ENCODE measurements at places on chromosomes 12 and 14.

DNA sequence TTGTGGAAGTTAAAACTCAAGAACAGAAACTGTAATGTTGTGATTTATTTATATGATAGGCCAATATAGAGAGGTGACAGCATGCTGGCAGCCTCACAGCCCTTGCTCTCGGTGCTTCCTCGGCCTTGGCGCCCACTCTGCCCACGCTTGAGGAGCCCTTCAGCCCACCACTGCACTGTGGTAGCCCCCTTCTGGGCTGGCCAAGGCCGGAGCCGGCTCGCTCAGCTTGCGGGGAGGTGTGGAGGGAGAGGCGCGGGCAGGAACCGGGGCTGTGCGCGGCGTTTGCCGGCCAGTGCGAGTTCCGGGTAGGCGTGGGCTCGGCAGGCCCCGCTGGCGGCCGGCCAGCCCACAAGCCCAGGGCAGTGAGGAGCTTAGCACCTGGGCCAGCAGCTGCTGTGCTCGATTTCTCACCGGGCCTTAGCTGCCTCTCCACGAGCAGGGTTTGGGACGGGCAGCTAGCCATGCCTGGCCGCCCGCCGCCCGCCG, 65.8 kb upstream of the SLC8A3 start:
- no peaks in the 10 kb centered on the region for H3K4me1 ChIP-seq
- H3K36me3 ChIP-seq, result no peaks in the 10 kb centered on the region
- no peak for DNase-seq

- H3K4me3 ChIP-seq, result no peak overlapping the region
- H3K4me1 ChIP-seq, result no peaks in the 10 kb centered on the region
- no peak for DNase-seq
- H3K27me3 ChIP-seq, result no peaks in the 10 kb centered on the region
- H3K27ac ChIP-seq, result no peak overlapping the region
These were observed 10.7 kb downstream of the REM2 start for GRCh38 chr14:22893706-22894105.

- no peak overlapping the region for H3K27ac ChIP-seq
- H3K27me3 ChIP-seq, result no peaks in the 10 kb centered on the region
- H3K36me3 ChIP-seq, result no peaks in the 10 kb centered on the region
- no peak overlapping the region for H3K4me3 ChIP-seq
- H3K4me1 ChIP-seq, result no peaks in the 10 kb centered on the region
- DNase-seq, result no peak
These were observed 61.1 kb upstream of the RIN3 start for GRCh38 chr14:92452471-92452870.

DNA sequence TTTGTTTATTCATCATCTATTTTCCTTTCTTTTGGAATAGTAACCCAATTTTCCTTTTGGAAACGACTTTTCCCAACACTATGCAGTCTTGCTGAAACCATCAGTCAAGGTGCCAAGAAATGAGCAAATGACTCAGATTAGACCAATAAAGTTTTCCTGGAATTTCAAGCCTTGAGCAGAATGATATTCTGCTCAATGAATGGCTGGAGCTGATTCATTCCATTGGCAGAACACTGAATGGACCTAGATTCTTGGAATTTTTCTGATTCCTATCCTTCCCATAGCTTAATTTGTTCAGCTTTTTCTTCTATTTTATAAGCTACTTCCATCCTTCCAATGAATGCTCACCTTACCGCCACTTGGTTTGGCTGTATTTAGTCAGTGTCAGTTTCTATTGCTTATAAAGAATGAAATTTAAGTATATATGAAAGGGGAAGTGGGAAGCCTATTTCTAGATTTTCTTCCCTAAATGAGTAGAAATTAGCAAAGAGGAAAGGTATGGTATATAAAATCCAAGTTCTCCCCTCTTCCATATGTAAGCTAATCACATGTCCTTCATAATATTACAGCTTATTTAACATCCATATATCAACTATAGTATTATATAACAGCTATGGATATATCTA, 89.0 kb downstream of the C14orf39 start:
- no peaks in the 10 kb centered on the region for H3K36me3 ChIP-seq
- H3K27me3 ChIP-seq, result no peaks in the 10 kb centered on the region
- H3K27ac ChIP-seq, result no peak overlapping the region
- H3K4me1 ChIP-seq, result no peaks in the 10 kb centered on the region

- no peak overlapping the region for H3K27ac ChIP-seq
- no peaks in the 10 kb centered on the region for H3K4me1 ChIP-seq
- H3K4me3 ChIP-seq, result no peak overlapping the region
- H3K27me3 ChIP-seq, result no peaks in the 10 kb centered on the region
- no peak for DNase-seq
These were observed 1304.5 kb downstream of the AACS start for GRCh38 chr12:126369487-126370463.

GRCh38 chr12:15322164-15323061, at the start of gene PTPRO:
Gene PTPRO (plus strand): TSS chr12:15322508.
- DNase-seq, result no peak
- H3K4me3 ChIP-seq, result peak within 1 kb of the TSS; percentile 36
- H3K27me3 ChIP-seq, result peaks cover 15% of the 10 kb centered on the region

DNA sequence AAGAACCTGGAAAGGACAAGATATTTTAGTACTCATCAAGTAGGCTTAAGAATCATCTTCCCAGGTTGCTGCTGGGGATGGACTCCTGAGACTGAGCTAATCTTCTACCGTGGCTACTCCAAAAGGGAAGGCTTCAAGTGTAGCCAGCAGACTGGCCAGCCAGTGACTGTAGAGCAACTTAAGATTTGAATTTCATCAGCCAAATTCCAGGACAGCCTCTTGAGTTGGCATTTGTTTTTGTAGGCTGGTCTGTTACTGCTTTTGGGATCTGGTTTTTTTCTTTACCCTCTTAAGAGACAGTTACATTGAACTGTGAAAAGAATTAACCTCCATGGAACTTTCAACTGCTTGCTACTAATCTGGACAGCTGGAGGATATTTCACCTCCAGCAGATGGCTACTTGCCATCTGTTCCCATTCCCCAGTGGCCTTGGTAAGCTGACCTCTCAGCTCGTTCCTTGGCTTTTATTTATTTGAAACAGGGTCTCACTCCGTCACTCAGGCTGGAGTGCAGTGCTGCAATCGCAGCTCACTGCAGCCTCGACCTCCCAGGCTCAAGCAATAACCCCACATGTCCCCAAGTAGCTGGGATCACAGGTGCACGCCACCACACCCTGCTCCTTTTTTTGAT, 20.7 kb downstream of the VTI1B start:
- H3K4me1 ChIP-seq, result no peaks in the 10 kb centered on the region
- H3K36me3 ChIP-seq, result peaks cover 13% of the 10 kb centered on the region
- no peak overlapping the region for H3K4me3 ChIP-seq
- H3K27me3 ChIP-seq, result no peaks in the 10 kb centered on the region
- DNase-seq, result no peak

- H3K4me1 ChIP-seq, result no peaks in the 10 kb centered on the region
- H3K36me3 ChIP-seq, result no peaks in the 10 kb centered on the region
- no peak overlapping the region for H3K4me3 ChIP-seq
- DNase-seq, result no peak
- no peaks in the 10 kb centered on the region for H3K27me3 ChIP-seq
These were observed 54.5 kb downstream of the PDZRN4 start for GRCh38 chr12:41242603-41243002.

GRCh38 chr12:106023039-106023438, 115.7 kb downstream of the NUAK1 start:
- no peaks in the 10 kb centered on the region for H3K27me3 ChIP-seq
- no peak overlapping the region for H3K4me3 ChIP-seq
- H3K36me3 ChIP-seq, result no peaks in the 10 kb centered on the region
- no peaks in the 10 kb centered on the region for H3K4me1 ChIP-seq
- H3K27ac ChIP-seq, result peak overlapping the region; percentile 59
- DNase-seq, result no peak

DNA sequence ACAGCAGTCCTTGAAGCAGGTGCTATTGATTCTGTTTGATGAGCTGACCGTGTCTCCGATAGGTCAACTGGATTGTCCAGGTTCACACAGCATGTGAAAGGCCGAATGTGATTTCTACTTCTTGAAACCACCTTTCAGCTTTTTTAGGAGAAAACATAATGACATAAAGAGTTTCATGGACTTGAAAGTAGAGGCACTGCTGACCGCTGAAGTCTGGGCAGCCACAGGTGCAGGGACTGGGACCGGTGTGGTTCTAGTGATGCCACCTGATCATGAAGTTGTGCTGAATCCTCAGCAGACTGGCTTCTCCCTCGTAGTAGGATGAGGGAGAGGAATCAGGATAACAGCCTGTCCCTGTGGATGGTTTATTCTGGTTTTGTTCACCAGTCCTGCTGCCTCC, 108.1 kb downstream of the ETV6 start:
- no peaks in the 10 kb centered on the region for H3K27me3 ChIP-seq
- H3K27ac ChIP-seq, result no peak overlapping the region
- H3K4me3 ChIP-seq, result no peak overlapping the region
- H3K4me1 ChIP-seq, result no peaks in the 10 kb centered on the region

DNA sequence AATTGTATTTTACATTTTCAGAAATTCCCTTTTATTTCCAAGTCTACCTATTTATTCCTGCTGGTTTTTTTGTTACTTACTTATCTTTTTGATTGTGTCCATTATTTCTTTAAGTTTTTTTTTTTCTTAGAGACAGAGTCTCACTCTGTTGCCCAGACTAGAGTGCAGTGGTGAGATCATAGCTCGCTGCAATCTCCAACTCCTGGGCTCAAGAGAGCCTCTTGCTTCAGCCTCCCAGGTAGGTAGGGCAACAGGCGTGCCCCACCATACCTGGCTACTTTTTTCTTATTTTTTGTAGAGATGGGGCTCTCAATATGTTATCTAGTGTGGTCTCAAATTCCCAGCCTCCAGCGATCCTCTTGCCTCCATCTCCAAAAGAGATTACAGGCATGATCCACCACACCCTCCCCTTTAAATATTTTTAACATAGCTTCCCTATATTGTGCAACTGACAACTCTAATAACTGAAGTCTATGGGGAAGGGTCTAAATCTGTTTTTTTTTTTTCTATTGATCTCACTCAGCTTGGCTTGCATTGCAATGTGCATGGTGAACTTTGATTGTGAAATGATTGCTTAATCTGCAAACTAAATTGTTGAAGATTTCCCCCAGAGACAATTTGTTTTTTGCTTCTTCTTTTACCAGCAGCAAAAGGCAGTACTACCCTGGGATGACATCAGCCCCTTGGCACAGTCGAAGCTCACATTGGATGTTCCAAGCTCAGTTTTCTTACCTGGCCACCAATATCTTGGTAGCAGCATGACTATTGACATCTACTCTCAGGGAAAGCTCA, 25.7 kb upstream of the COCH start:
- peaks cover 2% of the 10 kb centered on the region for H3K27me3 ChIP-seq
- no peaks in the 10 kb centered on the region for H3K36me3 ChIP-seq
- DNase-seq, result no peak
- H3K4me3 ChIP-seq, result no peak overlapping the region

- no peaks in the 10 kb centered on the region for H3K4me1 ChIP-seq
- peak; percentile 57 for DNase-seq
- H3K27ac ChIP-seq, result no peak overlapping the region
- H3K27me3 ChIP-seq, result no peaks in the 10 kb centered on the region
These were observed 8.1 kb downstream of the LRRC43 start for GRCh38 chr12:122190842-122191668.

DNA sequence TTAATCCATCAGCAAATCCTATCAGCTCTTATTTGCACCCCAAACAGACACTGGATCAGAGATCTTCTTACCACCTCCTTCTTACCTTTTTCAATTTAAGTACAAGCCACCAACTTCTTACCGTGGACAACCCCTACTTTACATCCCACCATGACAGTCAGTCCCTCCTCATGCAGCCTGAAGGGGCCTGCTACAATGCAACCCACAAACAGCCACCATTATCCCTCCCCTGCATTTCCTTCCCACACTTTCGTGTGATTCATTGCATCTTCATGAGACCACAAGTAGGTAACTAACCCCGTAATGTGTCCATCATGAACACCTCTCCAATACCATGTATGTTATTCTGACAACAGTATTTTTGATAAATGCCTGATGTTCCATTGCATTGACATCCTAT, 108.6 kb downstream of the BCL11B start:
- H3K27ac ChIP-seq, result no peak overlapping the region
- no peaks in the 10 kb centered on the region for H3K36me3 ChIP-seq
- DNase-seq, result no peak

DNA sequence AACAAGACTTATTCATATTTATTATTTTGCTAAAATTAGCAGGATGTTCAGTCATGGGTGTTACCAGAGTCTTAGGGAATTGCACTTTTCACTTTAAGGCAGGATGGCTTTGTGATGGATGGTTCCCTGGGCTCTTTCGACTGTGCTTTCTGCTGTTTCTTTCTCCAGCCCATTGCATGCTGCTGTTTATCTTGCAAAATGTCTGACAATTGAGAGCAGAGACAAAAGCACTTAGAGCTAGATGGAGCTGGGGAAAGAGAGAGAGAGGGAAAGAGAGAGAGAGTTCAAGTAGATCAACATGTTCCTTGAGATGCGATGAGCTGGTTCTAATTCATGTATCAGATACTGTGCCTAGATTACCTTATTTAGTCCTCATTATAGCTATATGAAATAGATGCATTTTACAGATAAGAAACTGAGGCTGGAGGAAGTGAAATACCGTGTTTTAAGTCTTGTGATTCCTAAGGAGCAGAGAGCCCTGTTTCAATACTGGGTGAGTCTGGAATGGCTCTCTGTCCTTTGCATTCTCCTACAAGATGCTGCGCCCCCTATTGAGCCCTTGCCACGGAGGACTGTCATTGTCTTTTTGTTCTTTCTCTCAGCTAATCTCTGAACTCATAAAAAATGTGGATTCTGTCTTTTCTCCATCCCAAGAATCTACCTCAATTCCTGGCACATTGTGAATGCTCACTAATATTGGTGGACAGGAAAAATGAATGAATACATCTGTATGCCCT, 227.9 kb downstream of the ALG10B start:
- H3K36me3 ChIP-seq, result no peaks in the 10 kb centered on the region
- no peaks in the 10 kb centered on the region for H3K4me1 ChIP-seq
- no peaks in the 10 kb centered on the region for H3K27me3 ChIP-seq

DNA sequence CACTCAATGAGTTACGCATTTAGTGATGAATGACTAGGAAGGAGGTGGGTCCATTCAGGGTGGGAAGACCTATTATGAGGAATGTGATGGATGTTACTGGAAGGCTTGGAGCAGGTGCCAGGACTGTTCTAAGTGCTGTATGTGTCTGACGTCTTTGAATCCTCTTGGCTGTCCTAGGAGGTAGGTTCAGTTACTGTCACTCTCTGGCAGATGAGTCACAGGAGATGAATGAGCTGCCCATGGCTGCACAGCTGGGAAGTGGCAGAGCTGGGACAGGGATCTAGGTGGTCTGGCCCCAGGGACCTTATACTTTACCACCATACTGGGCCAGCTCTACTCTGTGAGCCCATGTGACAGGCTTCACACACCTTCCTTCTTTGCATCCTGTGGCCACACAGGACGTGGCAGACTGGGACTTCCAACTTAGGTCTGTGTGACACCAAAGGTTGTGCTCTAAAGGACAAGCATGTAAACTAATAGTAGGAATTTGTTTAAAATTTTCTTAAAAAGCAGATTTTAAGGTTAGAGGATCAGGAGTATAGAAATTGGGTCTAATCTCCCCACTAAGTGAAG, 24.0 kb downstream of the TCTN1 start:
- no peak overlapping the region for H3K4me3 ChIP-seq
- no peaks in the 10 kb centered on the region for H3K27me3 ChIP-seq
- H3K36me3 ChIP-seq, result no peaks in the 10 kb centered on the region
- no peaks in the 10 kb centered on the region for H3K4me1 ChIP-seq
